Activated naive CD4-positive, alpha-beta T cell treated with anti-CD3 and anti-CD28 coated beads for 36 hours (primary cell): ENCODE measurements at places on chromosomes 4 and X. TPM values are rescaled to one million over a fixed set of nuclear protein-coding genes. Genes with fewer than 3 reads are reported as not detected.

The DMRTC1 gene
- not detected for total RNA-seq

The FAM47E gene
- total RNA-seq: not detected

The UBE2K gene
- 60.6 TPM for total RNA-seq

The ZIC3 gene
- not detected for total RNA-seq

The NSG1 gene
- 2.1 TPM for total RNA-seq

GRCh38 chr4:177251237-177251636, 58.4 kb upstream of the NEIL3 start:
- DNase-seq: peak; percentile 45

GRCh38 chr4:101218346-101218745, 129.0 kb downstream of the PPP3CA start:
- DNase-seq: no peak

DNA sequence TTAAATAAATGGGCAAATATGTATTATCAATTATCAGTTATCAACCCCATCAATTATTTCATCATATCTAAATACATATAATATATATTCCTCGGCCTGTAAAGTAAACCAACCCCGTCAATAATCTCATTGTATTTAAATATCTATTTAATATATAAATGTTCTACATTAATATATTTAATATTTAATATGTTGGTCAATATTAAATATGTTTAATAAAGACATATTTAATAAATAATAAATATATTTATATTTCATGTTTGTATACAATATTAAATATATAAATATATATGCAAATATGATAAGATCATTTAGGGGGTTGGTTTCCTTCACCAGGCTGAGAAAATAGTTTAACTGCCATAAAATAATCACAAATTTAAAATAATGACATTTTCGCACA, 6.4 kb upstream of the TMEM144 start:
- DNase-seq: no peak

GRCh38 chrX:153608376-153608775, 9.4 kb upstream of the CCNQ start:
- DNase-seq: no peak
